Fibroblast of skin of right quadriceps (primary cell): ENCODE measurements at places on chromosomes 11 and 22.

- DNase-seq = no peak
Measured at GRCh38 chr11:85960678-85961077, 105.5 kb downstream of the CCDC83 start.

GRCh38 chr22:50027639-50028537 lies 15.3 kb upstream of the IL17REL start:
- DNase-seq = no peak

GRCh38 chr11:69335781-69336405 lies 41.9 kb downstream of the MYEOV start:
- DNase-seq = no peak

GRCh38 chr11:118434123-118434552 lies 2.2 kb upstream of the KMT2A start:
- no peak for DNase-seq

GRCh38 chr22:28956506-28956905 lies 73.1 kb downstream of the ZNRF3 start:
- DNase-seq = no peak

GRCh38 chr11:64987998-64988854 lies 8.5 kb downstream of the BATF2 start:
- no peak for DNase-seq

DNA sequence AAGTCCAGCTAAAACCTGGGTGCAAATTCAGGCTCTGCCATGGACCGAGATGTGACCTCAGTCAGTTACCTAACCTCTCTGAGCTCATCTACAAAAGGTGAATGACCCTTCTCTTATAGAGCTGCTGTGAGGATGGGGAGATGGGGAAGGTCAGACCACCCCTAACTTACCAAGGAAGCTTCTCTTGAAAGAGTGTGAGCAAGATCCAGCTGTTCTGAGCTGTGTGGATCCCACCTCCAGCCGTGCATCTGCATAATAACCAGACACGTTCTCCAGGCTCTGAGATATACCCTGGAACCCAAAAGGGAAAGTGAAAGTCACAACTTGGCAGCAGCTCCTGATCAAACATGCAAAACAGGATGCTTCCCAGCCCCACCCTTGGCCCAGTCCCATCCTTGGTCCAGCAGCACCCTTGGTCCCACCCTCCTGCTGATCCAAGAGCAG lies at the start of gene APOL3:
APOL3 (minus strand) TSS at position 257 of the 444 bp plus-strand sequence. CDS start 11,700 bp downstream, outside the sequence.
- DNase-seq = peak; percentile 19

GRCh38 chr11:83061883-83062282 lies 9.8 kb downstream of the RAB30 start:
- DNase-seq = no peak

DNA sequence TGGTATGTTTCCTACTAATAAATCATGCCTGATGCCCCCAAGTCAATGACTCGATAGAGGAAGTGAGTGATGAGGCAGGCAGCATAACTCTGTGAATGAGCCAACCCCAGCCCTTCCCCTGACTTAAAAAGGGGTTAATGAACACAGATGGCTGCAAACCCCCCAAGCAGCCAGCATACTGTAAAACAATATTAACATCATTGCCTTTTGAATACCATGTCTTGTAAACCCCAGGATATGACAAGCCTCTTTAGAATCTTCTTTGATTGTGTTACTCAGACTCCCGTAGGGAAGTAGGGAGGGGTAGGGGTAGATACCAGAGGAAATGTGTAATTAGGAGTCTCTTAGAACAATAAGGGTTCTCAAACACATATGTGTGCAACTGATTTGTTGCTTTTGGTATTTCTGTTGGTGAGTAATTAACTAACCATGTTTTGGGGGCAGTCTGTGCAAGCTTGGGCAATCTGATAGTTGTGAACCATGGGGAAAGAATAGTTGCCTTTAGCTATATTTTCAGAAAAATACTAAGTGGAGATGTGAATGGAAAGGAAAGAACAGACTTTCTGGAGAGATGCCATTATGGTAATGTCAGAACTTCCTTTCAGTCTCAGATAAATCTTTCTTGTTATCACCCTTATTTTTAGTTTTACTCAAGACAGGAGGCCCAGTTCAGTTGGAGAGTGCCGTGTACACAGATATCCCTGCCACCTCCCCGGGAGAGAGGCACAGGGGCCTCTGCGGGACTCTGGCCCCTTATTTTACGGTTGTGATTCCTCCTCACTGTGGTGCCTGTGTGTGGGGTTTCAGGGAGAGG lies 701.8 kb downstream of the NTM start:
- DNase-seq = peak; percentile 100

DNA sequence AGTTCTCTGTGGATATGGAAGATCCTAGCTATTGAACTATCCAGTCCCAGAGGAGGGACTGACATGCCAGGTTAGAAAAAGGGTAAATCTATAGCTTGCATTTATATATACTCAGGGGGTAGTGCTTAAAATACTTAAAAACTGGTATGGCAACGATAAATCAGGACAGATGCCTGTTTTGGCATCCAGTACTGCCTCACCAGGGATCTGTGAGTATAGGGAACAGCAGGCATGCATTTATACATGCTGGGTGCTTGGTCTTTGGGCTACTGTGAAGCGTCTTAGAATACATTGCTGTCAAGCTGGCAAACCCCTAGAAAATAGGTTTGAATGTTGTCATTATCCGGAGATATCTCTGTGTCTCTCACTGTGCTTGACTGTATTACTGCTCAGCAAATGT lies 94.2 kb upstream of the DRD2 start:
- no peak for DNase-seq

- DNase-seq = no peak
Measured at GRCh38 chr22:24159650-24160049, 21.6 kb upstream of the SUSD2 start.

DNA sequence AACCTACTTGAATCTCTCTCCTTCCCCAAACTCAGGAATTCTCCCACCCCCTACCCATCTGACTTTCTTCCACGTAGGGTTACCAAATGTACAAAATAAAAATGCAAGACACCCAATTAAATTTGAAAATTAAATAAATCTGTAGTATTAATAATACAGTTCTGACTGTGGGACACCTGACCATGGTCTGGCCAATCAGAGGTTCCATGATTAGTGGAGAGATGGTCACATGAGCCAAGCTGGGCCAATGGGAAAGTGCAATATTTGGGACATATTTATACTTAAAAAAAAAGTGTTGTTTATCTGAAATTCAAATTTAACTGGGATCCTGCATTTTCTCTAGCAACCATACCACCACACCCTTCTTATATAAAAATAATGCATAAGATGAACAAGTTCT lies 29.8 kb upstream of the ASPHD2 start:
- no peak for DNase-seq

GRCh38 chr11:118238929-118239328 lies 13.2 kb downstream of the MPZL3 start:
- DNase-seq = no peak

DNA sequence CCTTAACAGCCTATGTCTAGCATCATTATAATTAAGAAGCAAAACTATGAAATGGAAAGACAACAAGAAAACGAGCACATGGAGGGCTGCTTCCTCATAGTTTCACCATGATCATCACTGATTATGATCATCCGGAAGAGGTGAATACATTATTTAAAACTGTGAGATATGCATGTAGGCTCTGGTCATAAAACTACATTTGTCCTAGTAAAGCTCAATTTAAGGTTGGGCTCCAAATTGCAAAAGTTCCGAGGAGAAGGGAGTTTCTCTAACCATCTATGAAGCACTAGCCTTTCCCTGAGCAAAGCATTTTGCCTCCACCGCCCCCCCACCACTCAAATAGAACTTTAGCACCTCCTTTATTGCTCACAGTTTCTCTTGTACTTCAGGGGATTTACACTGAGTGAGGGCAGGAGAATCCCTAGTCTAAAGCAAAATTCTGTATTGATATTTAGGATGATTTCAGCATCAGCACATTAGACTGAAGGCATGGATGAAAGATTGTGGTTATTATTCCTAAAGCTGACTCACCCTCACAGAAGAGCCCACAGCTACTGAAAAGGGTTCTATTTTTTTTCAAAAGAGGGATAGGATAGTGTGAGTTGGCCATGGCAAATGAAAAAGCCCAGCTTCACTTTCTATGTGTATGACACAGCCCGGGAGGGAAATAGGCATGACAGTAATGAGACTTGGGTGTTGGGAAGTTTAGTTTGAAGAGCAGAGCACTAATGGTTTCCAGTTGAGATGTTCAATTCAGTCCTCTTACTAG lies 203.4 kb downstream of the CADM1 start:
- DNase-seq = peak; percentile 73

GRCh38 chr22:36564422-36565158 lies 35.6 kb upstream of the EIF3D start:
- DNase-seq = no peak

- peak; percentile 57 for DNase-seq
Measured at GRCh38 chr11:75858613-75859012, 43.6 kb downstream of the UVRAG start.

DNA sequence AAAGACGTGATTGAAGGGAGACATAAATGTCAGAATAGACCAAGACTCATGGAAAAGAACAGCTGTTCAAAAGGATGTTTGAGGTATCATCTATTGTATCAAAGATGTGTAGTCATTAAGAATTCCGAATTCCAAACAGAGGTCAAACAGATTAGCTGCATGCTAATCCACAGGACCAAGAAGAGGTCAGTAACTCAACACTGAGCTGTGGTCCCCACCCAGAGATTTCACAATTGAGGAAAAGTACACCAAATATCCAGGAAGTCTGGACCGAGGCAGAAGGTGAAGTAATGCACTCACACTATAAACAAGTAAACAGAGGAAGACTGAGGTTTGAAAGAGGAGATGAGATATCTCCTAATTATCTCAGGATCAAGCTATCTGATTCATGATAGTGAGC lies 29.6 kb upstream of the OR5P2 start:
- DNase-seq = no peak

- no peak for DNase-seq
Measured at GRCh38 chr11:128462922-128463321, 124.4 kb downstream of the ETS1 start.

DNA sequence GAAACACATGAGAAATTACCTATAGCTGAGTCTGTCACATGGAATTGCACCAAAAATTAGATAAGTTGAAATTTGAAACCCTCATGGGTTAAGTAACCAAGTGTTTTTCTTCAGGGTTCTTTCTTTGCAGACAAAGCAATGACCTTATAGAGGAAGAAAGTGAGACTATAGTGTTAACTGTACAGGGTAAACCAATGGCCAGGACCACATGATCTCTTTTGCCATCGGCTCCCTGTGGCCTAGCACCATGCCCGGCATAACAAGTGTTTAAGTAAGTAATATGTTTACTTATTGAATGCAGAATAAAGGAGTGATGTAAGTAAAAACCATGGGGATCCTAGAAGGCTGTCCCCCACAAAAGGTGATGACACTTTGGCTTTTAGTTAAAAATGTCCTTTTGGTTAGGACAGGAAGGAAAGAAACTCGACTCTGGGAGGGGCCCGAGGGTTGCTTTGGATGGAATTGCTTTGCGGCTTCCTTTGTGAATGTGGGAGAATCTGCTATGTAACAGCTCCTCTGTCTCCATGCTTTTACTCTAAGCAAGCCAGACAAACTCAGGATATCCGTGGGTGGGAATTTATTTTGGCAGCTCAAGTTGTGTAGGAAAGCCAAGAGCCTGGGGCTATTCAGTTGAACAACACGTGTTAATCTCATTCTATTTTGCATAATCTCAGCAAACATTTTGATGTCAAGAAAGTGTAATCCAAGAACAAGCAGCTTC lies 454.7 kb downstream of the INSC start:
- DNase-seq = no peak

DNA sequence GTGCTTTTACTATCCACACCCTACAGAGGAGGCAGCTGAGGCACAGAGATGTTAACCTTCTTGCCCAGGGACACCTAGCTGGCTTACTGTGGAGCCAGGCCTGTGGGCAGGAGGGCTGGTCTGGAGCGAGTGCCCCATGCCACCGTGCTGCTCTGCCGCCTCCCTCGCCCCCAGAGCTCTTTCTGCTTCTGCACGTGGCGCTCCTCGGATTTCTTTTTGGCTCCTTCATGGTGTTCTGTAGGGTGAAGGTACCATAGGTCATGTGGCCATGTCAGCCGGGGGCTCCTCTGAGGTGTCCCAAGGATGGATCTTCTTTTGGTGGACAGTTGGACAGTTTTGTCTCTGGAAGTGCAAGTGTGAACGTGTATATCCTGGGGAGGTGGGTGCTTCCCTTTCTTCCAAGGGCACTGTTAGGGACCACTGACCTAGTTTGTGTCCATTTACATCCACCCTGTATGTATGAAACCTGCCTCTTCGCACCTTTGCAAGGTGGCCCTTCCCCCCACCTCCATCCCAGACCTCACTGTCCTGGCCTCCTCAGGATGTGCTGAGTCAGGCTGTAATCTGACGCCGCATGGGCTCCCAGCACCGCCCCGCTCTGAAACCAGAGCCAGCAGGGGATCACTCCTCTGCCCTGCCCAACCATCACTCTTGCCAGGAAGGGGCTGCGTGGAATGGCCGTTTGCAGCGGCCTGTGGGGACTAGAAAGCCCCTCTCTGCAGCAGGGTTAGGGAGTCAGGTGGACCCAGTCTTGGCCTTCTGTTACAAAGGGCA lies 31.7 kb downstream of the POLR3H start:
- peak; percentile 75 for DNase-seq

DNA sequence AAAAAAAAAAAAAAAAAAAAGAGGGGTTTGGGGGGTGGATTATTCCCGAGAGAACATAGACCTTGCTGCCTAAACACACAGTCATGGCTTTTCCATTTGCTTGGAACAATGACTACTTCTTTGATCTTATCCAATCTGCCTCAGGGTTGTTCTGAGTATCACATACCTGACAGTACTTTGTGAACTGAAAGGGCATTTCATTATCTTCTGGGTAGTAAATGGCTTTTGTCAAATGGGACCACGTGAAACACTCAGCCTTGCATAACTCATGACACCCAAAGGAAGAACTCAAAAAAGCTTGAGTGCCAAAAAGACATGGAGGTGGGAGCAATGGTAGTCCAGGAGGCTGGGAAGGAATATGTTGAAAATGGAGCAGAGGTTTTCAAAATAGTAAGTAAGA lies 123.2 kb upstream of the BID start:
- DNase-seq = no peak

DNA sequence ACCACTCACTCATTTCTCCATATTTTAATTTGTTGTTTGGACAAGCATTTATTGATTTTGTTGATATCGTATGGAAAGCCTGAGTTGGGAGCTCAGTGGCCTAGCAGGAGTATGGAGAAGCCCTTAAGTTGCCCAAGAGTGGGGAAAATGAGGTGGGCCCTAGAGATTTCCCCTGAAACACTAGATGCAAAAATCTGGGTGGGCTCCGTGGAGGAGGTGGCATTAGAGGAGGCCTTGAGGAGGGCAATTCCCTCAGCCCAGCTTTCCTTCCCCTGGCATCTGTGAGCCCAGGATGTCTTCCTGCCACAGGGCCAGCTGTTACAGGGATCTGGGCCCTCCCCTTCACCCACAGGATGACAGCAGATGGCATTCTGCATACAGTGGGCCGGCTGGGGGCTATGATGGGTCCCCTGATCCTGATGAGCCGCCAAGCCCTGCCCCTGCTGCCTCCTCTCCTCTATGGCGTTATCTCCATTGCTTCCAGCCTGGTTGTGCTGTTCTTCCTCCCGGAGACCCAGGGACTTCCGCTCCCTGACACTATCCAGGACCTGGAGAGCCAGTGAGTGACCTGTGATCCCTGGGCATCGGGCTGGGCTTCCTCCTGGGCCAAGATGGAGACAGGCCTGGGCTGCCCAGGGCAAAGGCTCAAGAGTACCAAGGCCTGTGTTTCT lies 21.6 kb upstream of the SLC22A12 start:
- no peak for DNase-seq

GRCh38 chr11:61353131-61354067 lies 8.3 kb downstream of the CYB561A3 start:
- no peak for DNase-seq

GRCh38 chr11:117691218-117691514 lies 105.8 kb downstream of the DSCAML1 start:
- DNase-seq = no peak

- no peak for DNase-seq
Measured at GRCh38 chr11:75025561-75025960, 36.8 kb downstream of the NEU3 start.
